ENCODE measurements at places on chromosomes 2 and 18.

DNA sequence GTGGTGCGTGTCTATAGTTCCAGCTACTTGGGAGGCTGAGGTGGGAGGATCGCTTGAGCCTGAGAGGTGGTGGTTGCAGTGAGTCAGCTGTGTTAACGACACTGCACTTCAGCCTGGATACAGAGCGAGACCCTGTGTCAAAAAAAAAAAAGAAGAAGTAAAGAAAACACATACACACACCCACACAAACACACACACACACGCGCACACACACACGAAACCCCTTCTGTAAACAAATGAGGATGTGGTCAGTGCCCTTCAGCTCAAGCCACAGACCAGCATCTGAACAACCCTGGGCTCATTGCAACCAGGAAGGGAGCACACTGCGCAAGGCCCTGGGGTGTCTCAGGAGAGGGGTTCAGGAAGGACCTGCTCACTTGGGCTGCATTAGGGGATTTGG lies 47.9 kb upstream of the KCNF1 start:
- no peak for DNase-seq

DNA sequence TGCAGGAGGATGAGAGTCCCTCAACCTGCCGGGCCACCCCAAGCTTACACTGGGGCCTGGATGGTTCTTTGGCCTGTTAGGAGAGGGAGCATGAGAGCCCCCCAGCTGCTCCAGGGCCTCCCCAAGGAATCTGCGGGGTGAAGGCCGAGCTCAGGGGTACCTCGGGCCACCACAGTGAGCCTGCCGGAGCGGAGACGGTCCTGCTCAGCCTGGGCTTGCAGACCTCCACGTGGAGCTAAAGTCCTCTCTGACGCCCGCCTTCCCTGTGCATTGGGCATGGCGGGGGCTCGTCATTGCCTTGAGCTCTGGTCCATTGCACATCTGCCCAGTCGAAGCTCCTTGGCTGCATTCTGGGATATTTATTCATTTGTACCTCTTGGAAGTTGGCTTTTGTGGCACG lies 62.7 kb downstream of the ASB1 start:
- no peak for DNase-seq

DNA sequence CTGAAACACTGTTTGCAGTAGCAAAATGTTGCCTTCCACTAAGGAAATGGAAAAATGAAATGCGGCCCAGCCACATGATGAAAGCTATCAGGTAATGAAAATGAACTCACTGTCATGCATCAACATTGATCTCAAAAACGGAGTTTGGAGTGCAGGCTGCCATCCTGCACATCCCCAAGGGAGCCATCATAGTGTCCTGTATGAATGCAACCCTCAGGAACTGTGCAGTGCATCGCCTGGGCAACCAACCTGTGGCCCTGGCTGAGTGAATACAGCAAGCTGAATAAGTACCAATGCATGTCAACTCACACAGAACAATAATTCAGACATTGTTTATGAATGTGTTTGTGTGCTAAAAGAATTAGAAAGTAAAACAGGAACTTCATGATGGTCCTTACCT lies 23.1 kb upstream of the TXNDC2 start:
- no peak for DNase-seq

DNA sequence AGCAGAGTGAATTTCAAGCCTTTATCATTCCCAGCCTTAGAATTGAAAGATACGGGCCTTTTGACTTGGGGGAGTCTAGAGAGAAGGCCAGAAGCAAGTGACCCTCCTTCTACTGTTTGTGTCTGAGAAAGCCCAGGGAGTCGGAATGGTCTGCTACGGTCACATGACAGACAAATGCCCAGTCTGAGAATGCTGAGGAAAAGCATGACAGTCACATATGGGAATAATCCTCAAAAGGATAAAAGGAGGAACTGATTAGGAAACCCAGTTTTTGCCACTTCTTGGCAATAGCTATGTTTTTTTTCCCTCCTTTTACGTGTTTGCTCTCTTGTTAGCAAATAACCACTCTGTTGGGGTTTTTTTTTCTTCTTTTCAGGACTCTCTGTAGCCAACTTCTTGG lies 38.1 kb upstream of the HNRNPA3 start:
- DNase-seq: no peak

DNA sequence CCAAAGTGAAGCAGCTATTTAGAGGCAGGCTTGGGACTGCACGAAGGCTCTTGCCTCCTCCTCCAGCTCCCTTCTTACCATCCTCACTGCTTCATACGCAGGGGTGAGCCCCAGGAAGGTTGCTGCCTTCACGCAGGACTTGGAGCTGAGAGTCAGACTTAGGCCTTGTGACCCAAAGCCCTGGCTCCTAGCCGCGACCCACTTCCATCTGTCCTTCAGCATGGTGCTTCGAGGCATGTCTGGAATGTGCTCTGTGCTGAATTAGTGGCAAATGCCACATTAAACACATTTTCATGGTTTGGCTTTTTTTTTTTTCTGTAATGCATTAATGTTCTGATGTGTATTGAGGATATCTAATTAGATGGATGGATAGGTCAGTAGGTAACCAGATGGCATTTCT lies 37.5 kb downstream of the ITGB1BP1 start:
- DNase-seq: no peak

DNA sequence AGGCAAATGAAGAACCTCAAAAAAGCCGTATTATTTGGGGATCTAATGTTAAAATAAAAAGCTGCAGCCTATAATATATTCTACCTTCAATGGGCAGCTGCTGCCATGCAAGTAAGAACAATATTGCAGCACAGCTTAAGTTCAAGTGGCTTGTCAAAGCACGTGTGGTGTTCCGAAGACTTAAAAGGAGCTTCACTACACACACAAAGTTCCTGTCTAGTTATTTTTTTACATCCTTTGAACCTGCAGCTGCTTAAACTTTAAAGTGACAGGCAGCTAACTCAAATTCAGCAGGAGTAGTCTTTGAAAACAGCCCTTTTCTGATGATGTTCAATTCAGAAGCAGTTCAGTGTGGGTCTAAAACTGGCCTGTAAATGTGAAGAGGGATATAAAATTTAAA lies 85.8 kb upstream of the XIRP2 start:
- DNase-seq: no peak

DNA sequence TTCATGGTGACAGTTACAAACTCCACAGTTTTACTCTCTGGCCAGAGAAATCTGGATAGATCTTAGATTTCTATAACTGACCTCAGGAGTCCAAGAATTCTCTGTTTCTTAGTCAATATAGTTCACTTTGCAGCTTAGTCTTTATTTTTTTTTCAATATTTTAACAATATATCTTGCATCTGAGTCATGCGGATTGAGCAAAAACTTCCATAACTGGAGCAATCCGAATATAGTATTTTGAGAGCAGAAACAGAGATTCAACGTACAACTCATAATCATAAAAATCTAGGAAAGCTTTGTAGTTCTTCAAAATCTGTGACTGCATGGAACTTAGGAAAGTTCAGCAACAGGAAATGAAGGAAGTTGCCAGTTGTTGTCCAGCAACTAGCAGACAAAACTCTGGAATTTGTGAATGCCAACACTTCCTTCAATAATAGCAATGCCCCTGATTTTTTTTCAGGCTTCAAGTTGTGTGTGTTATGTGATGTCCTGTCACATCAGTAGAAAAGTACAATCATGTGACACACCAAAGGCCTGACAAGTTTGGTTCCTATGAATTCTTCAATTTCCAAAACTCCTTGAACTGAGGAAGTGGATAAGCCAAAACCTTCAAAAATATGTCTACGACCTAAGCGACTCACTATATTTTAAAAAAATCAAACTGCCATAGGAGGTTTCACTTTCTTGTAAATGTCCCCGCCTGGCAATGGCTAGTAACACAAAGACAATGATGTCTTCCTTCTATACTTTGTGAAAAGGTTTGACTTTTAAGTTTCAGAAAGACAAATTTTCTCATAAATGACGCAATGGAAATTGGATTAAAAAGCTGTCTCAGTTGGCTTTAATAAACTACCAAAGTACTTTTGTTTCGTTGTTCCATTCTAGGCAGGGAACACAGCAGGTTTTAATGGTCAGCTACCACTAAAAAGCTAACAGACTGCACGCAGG lies 510.6 kb downstream of the ERBB4 start:
- DNase-seq: no peak
